HS-27A (cell line): ENCODE measurements at places on chromosomes 7 and 10.

- no peak for DNase-seq
These were observed 179.5 kb downstream of the ZWINT start for GRCh38 chr10:56181607-56182006.

DNA sequence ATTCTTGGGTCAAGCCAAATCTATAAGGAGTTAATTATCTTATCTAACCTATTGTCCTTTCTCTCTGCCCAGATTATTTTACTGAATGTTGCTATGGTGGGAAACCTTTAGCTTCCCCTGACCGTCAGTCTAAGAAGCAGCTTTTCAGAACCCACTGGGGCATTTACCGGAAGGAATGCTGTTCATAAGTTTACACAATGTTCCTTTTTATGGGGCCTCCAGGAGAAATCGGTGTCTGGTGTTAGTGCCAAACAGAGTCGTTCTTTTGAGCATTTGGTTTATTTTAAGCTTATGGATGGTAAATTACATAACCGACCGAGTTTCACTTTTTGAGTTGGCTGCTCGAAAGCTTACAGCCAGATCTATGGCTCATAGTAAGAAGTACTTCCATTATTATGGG is 111.9 kb downstream of the CACNB2 start:
- no peak for DNase-seq

DNA sequence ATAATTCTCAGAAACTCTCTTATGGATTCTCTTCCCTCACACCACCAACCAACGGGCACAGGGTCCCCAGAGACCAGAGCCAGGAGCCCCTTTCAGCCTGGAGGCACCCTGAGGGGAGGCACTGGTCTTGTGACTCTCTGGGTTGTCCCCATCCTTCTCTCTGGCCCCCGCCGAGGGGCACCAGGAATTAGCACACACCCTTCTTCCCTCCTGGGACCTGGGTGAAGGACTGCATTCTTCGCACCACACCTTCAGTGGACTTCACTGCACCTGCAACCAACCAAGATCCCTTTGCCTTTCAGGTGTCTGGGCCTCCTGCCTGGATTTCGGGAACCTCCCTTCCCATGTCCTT is 22.1 kb downstream of the PLAC9 start:
- no peak for DNase-seq

GRCh38 chr7:100582041-100582579 is 3.8 kb downstream of the LRCH4 start:
- no peak for DNase-seq

DNA sequence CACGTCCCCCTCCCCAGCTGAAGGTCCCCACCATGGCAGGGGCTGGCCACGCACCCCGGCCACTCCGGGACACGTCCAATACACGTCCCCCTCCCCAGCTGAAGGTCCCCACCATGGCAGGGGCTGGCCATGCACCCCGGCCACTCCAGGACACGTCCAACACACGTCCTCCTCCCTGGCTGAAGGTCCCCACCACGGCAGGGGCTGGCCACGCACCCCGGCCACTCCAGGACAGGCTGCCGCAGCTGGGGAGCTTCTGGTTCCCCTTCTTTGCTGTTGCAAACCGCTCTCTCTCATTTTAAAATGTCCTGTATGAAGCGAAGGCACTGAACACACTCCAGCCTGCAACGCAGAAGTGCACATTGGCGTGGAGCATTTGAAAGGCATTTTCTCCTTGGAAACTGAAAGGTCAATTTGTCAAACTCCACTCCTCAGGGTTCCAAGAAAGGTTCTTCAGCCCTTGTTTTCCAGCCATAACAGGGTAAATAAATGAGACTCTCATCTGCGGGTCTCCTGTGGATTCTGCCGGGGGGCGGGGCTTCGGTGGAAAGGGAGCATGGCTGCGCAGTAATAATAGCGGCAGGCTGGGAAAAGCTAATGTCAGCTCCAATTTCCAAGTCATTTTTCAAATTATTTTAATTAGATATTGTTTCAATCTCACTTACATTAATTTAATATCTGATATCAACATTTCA is 580.3 kb downstream of the DNAJB6 start:
- DNase-seq, result no peak

DNA sequence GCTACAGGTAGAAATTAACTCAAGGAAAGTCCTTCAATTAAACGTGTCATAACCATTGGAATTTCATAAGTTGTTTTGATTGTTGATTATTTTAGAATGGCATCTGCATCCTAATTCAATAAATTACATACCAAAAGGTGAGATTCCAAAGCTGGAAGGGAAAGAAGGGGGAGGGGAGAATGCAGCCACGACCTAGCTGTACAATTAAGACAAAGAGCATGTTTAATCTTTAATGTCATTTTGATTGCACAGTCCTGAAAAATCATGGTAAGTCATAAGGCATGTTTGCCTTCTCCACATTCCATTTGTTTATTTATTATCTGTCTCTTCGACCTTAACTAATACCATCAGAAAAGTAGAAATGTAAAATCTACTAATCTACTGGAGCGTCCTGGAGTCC is 358.1 kb downstream of the FRMD4A start:
- no peak for DNase-seq

DNA sequence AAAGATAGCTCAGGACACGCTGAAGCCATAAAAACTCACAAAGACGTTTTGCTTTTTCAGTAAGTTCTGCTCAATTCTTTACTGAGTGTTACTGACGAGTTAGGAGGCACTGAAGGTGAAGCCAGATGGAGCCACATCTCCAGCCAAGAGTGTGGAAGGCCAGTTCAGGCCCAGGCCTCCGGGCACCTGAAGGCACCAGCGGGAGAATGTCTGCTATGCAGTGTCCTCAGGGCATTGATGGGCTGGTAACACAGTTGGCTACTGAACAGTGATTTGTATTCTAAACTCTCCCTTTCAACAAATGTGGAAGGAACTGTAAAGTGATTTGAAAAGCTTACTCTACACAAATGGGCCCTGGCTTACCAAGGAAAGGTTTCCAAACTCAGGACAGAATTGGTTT is 64.8 kb upstream of the SVIL start:
- DNase-seq, result no peak

GRCh38 chr7:17976952-17977351 is 36.7 kb upstream of the SNX13 start:
- DNase-seq, result no peak

DNA sequence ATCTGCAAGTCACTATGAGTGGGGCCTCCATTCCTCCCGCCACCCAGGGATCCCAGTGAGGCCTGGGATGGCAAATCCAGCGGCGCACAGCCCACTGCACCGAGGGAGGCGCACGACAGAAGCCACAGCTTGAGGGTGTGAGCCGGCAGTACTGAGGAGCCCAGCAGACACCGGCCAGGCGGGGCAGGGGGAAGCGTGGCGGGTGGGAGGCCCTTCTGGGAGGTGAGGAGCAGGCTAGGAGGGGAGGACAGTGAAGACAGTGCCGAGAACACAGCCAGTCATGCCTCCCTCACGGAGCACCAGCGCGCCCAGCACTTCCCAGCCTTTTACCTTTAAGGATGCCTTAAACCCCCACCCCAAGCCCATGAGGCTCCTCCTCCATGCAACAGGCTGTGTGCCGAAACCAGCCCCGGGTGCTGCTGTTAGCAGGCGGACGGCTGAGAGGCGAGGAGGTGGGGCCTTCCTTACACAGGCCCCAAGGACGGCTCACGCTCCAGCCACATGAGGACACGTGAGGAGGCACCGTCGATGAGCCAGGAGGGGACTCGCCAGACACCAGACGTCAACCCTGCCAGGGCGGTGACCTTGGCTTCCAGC is 258.5 kb downstream of the PTPRN2 start:
- DNase-seq, result no peak

- no peak for DNase-seq
These were observed 293.3 kb upstream of the KLF14 start for GRCh38 chr7:131027287-131027773.

DNA sequence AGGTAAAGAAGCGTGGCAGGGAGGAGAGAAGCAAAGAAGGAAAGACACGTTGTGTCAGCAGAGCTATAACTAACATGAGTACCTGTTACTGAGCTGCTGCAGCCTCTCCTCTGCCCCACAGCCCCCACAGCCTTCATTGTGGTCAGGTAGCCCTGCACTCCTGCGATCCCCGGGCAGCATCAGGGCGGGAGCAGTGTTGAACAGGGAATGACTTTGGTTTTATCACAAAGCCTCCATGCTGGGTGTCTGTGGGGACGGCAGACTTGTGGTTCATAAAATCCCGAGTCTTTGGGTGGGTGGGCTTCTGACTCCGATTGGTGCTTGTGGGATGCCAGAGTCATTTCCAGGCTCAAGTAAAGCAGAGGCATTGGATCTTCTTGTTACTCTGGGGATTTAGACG is 14.8 kb upstream of the PRKAG2 start:
- DNase-seq, result no peak

DNA sequence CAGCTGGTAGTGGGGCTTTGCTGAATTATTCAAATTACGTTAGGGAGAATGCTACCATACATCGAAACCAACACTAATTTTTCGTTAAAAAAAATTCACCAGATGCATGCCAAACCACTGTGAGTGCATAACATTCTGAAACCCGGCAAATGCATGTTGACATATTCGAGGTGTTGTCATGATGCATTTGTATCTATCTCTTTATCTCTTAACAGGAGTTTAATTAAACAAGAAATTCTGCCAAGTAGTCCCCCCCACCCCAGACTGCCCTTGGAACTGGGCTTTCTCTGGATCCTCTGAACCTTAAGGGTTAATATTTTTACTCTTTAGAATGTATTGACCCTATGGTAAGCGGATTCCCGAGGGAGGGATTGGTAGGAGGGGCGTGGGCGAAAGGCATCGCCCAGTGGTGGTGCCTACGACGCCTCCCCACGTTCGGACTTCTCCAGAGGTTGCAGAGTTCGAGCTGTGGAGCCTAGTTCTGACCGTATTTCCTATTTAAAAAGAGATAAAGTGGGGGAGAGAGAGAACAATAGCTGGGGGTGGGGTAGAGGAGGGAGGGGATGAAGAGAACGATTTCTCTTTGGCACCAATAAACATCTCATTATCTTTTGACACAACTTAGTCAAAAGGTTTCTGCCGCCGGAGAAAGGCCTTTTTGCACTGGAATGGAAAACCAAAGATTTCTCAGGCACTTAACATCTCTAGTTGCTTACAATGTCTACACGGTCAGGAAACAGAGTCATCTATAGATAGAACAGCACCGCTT is 7.2 kb downstream of the DLX6 start:
- DNase-seq, result no peak

GRCh38 chr7:70583965-70584883 is 547.7 kb upstream of the GALNT17 start:
- DNase-seq, result no peak

- no peak for DNase-seq
These were observed 211.5 kb upstream of the SLC26A5 start for GRCh38 chr7:103657474-103657894.

DNA sequence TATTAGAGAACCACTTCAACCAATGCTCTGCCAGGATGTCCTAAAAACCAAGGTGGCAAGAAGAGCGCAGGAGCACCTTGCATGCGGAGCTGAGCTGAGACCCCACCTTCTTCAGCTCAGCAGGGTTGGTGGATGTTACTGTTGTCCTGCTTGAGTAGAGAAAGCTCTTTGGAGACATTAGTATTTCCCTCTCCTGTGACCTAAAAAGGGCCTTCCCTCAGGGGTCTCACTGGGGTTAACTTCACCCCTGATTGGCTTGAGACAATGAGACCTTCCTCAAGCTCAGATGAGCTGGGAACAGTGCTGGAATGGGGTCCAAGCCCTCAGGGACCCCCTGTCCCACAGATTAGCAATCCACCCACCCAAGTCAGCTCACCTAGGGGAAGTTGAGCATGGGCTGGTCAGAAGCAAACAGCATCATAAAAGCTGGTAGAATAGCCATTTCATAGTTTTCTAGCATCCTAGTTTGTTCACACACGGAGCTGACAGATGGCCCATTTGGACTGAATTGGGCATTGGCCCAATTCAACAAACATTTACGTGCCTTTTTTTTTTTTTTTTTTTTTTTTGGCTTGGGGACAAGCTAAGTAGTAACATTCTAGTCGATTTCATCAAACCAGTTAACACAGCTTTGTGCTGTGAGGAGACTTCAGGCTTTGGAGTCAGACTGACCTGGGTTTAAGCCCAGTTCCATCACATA is 100.6 kb upstream of the HABP2 start:
- no peak for DNase-seq

DNA sequence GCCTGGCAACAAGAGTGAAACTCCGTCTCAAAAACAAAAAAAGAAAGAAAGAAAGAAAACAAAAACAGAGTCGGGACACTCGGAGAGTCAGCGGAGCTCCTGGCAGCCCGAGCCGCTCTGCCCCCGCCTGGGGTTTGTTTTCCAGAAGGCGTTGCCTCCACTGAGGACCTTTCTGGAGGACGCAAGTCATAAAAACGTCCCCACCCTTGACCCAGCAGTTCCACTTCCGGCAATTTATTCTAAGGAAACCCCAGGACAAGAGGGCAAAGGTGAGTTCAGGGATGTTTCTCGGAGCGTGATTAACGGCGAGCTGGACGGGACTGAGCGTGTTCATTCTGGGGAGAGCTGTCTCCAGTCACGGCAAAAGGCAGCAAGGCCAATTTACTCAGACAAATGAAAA is 27.0 kb upstream of the SUN1 start:
- no peak for DNase-seq

- no peak for DNase-seq
These were observed 93.3 kb downstream of the EMX2 start for GRCh38 chr10:117635826-117636225.

- no peak for DNase-seq
These were observed 245.1 kb downstream of the CAMK1D start for GRCh38 chr10:12594448-12594944.

- no peak for DNase-seq
These were observed 131.8 kb downstream of the TES start for GRCh38 chr7:116342125-116342524.

DNA sequence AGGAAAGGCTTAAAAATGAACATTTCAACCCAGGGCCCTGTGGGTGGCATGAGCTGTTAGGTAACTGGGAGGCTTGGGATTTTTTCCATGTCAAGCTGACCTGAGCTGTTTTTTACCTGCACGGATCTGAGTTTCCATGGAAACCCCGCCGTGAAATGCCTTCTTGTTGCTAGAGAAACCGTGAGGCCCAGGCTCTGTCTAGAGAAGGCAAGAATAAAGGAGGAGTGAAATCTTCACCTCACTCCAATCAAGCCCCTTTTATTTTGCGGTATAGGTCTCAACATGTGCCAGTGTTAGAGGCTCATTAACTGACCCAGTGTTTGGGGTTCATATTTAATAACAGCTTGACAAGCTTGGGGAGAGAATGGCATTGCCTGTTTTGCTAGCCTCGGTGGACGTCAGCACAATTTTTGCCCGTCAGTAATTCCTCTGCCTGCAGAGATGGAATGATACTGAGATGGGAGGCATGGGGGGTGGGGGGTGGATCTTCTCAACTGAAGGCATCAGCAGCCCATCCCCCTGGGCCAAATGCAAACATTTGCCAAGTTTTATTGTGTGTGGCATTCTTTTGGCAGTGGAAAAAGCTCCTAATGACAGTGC is 48.9 kb upstream of the PDCD4 start:
- no peak for DNase-seq

DNA sequence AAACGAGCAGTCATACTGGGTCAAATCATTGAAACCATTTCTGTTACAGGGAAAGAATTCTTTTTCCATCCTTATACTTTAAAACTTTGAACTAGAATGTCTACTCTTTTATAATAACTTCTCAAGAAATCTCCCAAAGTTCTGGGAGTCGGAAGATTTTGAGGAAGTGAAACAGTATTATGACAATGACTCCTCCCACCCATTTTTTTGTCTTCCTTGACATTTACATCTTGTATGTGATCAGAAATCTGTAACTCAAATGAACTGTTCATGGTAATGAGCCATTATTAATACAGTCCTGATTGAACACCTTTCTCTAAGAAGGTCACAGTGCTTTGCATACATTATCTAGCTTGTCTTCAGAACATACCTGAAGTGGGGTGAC is 227.4 kb downstream of the CELF2 start:
- no peak for DNase-seq
